ENCODE measurements at places on chromosomes 3 and 15. TPM values are rescaled to one million over a fixed set of nuclear protein-coding genes. Genes with fewer than 3 reads are reported as not detected.

CSPG4 gene
- not detected for total RNA-seq

TMEM40 gene
- not detected for total RNA-seq

GRCh38 chr3:3664935-3665334 is 134.3 kb upstream of the LRRN1 start:
- no peak for DNase-seq

GRCh38 chr15:88814393-88814792 is 11.2 kb downstream of the ACAN start:
- no peak for DNase-seq

GRCh38 chr15:52764731-52765130 is 25.4 kb downstream of the ONECUT1 start:
- DNase-seq, result no peak

DNA sequence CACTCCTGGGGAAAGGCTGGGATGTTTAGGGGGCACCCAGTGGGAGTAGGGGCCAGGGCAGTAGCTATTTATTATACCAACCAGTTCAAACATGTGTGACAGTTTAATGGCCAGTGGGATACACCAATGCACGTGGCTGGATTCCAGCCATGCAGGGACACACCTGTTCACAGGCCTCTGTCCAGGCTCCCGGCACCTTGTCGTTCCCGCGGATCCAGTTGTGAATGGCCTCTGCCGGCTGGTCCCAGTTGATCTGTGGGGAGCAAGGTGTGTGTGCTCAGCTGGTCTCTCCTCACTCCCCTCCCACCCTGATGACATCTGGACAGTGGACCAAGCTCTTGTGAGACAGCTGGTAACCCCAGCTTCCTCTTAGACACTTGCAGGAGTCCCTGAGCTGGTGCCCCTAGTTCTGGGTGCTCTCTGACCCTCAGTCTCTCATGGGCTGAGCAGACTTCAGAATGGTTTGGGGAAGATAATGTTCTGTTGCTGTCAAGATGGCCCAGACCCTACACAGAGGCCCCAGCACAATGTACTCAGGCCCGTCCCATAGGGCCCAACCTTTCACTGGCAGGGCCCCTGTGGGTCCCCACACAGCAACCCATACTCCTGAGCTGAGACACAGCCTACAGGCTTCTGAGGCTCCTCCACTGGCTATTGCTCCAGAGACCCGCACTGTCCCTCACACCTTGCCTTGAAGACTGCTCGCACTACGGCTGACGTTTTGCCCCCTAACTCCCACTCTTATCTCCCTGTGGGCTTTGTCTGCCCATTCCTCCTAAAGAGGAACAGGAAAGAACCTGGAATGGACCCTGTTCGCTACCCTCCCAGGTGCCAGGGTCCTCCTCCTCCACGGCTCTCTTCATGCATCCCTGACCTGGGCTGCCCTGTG is 25.8 kb downstream of the ALDH1L1 start:
- no peak for DNase-seq

KCNAB1 gene
- not detected for total RNA-seq

Measured in activated T-helper 2 cell treated with anti-CD3 and anti-CD28 coated beads, Interferon-gamma antibody, Interleukin-2, Interleukin-4, amounts not matched to agents 10 μg/mL and 5 μg/mL and 100 μg/mL, durations not matched to agents 14 hours and 24 hours and 36 hours (primary cell).